G401 (cell line): ENCODE measurements at places on chromosomes 1 and 21. TPM values are rescaled to one million over a fixed set of nuclear protein-coding genes. Genes with fewer than 3 reads are reported as not detected.

ERRFI1 gene
- total RNA-seq: 165 and 229 TPM in 2 replicates

USP33 gene
- total RNA-seq: 52.2 and 67.4 TPM in 2 replicates

SV2A gene
- 26.9 and 36.8 TPM in 2 replicates for total RNA-seq

LINGO4 gene
- not detected in 2 replicates for total RNA-seq

CYB561D1 gene
- total RNA-seq: 0.31 and 3.1 TPM in 2 replicates

CLCNKA gene
- 0.31 and 1.1 TPM in 2 replicates for total RNA-seq

CFAP74 gene
- total RNA-seq: not detected in 2 replicates

IFNLR1 gene
- 0.62 and 1.5 TPM in 2 replicates for total RNA-seq

- no peak for DNase-seq
These were observed 3.4 kb upstream of the FAM131C start for GRCh38 chr1:16076865-16077238.

DNA sequence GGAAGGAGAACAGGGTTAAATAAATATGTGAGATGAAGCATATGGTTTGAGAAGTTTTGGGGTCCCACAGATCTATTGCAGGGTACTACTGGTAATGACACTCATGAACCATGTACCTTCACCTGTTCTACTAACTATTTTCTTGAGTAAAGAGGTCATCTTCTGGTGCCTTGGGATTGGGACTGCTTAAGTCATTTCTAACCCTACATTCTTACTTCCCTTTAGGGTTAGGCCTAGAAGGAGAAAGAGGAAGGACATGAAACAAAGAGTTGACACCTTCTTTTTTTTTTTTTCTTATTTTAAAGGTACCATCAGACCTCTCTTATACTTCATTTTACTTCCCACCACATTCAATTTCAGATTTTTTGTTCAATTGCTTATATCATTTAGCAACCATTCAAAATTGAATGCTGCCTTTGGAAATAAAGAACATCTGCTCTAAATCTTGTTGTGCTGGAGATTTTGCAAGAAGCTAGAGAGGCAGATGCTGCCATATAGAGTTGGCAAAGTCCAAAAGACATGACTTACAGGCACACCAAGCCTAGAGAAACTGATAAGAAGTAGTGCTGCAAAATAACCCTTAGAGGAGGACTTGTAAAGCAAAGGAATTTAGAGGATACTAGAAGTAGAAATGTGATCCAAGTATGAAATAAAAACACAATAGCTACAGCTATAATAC is 374.4 kb upstream of the ST6GALNAC5 start:
- no peak for DNase-seq

DNA sequence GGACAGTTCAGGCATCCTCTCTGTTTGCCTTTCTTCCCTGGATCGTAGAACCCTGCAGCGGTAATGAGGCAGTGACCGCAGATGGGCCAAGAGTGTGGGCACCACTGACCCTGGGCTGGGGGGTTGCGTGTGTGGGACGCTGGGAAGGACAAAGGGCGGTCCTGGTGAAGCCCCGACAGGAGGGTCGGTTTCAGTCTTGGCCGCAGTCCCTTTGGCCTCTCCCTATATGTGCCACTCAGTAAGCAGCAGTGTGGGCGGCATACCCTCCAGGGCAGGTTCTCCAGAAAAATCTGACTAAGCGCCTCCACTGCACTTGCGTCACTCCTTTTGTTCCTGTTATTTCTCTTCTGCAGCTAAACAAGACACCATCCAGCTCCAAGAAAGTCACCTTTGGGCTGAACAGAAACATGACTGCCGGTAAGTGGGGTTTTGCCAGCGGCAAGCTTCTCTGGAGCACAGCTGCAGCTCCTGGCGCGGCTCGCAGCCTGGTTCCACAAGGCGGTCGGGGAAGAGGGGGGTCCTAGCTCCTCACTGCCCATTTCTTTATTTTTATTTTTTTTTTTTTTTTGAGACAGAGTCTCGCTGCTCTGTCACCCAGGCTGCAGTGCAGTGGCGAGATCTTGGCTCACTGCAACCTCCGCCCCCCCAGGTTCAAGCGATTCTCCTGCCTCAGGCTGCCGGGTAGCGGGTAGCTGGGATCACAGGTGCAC is 27.7 kb upstream of the PDXK start:
- no peak for DNase-seq

DNA sequence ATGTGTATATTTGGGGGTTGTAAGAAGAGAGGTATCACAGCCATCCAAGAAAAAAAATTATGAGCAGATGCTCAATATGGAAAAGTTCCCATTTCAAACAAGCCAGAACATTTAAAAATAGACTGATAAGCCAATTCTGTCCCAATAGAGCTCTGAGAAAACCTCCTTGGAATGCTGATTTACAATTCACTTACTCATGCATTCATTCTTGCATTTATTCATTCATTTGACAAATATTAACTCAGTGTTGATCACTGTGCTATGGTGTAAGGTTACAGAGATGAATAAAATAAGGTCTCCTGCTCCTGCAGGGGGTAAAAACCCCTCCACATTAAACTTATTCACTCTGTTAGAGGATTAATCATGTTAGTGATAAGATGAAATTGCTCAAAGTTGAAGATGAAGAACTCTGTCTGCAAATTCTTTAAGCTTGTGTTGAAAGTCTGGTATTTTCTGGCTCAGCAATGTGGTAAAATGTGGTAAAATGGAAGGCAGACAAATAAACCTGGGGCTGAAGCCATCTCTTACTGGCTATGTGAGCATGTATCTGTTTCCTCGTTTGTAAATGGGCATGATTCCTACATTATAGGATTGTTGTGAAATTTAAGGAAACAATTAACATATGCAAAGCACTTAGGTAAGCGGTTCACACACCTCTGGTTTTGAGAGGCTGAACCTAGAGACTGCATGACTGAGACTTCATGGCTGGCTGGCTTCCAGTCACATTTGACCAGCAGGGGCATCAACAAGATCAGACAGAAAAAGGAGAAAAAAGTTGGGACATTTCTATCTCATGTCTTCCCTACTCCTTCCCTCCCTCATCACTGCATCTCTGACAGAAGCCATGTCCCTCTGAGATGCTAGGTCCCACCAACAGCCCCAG is 45.0 kb upstream of the DAB1 start:
- peak; percentile 62 for DNase-seq

DNA sequence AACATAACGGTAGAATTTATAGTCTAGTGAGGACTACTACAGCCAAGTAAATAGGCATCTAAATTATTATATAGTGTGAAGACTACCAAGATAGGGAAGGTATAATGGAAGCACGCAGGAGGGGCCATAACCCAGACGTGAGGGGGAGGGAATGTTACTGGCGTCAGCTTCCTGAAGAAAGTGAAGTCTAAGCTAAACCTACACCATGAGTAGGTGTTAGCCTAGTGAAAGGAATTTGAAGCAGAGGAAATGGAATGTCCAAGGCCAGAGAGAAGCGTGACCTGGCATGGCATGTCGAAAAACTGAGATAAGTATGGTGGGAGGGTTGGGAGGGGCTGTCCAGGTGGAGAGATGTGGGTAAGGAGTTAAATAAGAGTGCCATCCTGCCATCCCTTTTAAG is 140.5 kb downstream of the SLC44A5 start:
- no peak for DNase-seq

DNA sequence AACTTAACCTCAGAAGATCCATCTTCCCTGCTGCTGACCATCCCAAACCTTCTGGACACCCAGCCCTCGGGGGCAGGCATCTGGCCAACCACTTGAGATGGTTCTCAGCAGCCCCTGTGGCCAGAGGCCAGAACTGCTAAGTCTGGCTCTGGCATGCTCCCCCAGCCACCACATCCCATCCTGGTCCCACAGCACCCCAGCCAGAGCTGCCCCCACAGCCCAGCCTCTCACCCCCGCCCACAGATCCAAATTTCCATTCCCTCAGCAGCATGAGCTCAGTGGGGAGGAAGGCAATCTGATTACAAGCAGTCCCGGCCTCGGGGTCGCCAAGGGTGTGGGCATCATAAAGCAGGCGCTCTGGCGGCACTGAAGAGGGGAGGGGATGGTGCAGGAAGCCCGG is 45.6 kb downstream of the GLIS1 start:
- DNase-seq: no peak

DNA sequence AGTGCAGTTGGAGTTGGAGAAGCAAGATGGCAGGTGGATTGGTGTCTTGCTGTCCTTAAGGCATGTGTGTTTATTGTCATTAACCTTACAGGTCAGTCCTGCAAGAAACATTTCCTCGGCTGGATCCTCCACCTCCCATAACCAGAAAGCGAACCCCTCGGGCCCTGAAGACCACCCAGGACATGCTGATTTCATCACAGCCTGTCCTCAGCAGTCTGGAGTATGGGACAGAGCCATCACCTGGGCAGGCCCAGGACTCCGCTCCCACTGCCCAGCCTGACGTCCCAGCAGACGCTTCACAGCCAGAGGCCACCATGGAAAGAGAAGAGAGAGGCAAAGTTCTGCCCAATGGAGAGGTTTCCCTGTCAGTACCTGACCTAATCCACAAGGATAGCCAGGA is 1.6 kb downstream of the C1orf226 start:
- DNase-seq: no peak

DNA sequence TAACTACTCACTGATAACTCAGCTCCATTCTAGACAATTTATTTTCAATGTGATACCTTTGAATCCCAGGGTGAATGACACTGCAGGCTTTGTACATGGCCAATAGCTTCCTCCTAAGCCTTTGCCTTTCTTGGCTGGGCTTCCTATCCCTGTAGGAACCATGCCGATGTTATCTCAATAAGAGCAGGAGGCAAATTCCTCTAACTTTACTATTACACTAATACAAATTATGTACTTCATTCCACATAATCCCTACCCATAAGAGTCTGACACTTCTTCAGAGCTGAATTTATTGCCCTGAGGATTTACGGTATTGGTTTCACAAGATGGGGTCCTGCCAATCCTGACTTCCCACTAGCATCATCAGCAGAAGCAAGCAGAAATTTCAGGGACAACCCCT is 14.0 kb downstream of the TGFBR3 start:
- no peak for DNase-seq

DNA sequence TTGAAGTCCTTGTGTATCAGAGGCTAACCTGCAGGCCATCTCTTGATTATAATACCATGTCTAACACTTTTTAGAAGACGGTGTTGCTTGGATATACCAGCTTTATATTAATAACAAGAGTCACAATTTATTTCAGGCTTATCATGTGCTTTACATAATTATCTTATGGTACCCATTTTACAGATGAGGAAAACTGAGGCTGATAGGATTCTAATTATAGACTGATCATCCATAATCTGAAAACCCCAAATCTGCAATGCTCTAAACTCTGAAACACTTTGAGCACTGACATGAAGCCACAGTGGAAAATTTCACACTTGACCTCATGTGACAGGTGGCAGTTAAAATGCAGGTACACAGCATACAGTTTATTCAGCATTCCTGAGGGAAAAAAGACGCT is 7.2 kb upstream of the RPL11 start:
- no peak for DNase-seq

DNA sequence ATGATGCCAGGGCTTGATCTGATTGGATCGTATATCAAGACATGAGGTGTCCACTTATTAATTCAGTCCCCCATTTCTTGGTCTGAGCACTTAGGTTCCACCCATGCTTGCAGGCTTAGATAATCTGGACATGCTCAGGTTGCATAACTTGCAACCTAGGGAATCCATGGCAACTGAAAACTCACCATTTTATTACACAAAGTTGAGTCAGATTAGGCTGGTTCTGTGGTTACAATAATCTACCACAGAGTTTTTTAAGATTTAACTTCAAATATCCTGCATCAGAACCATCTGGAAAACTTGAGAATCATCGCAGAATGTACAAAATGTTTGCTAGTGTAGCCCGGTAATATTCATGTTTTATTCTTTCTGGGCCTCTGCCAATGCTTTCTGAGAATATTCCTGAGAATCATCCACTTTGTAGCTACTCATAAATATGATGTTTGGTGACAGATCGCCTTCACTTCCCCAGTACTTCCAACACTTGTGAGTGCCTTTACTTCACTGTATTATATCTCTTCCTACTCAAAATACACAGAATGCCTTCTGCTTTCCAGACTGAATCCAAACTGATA is 707.2 kb upstream of the ADAMTS5 start:
- no peak for DNase-seq

DNA sequence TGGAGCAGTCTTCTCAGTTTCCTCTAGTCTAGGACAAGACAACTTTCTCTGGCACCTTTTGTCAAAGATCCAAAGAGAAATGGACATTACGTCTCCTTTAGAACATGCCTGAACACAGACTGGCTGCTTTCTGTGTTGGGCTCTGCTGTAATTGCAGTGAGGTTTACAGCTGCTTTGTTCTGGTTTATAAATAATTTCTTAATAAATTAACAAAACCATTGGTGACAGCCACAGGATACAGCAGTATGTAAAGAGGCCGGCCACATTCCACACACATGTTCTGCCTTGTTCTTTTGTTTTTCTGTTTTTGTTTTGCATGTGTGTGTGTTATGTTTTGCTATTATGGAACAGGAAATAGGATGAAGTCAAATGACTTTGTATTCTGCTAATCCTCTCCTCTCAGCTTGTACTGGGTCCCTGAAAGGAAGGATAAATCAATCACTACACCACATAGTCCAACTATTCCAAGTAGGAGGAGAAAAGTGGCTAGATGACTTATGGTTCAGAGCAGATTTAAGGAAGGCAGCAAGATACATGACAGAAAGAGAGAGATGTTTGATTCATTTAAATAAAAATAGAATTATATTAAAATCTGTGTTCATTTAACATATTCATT is 161.5 kb upstream of the ESRRG start:
- DNase-seq: no peak

DNA sequence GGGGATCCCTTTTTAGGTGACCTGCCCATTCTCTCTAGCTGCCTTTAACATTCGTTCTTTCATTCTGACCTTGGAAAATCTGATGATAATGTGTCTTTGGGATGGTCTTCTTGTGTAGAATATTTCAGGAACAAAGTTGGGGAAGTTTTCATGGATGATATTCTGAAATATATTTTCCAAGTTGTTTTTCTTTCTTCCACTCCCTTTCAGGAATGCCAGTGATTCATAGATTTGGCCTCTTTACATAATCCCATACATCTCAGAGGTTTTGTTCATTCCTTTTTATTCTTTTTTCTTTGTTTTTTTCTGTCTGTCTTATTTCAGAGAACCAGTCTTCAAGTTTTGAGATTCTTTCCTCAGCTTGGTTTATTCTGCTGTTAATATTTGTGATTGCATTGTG is 13.9 kb upstream of the SCMH1 start:
- DNase-seq: no peak

DNA sequence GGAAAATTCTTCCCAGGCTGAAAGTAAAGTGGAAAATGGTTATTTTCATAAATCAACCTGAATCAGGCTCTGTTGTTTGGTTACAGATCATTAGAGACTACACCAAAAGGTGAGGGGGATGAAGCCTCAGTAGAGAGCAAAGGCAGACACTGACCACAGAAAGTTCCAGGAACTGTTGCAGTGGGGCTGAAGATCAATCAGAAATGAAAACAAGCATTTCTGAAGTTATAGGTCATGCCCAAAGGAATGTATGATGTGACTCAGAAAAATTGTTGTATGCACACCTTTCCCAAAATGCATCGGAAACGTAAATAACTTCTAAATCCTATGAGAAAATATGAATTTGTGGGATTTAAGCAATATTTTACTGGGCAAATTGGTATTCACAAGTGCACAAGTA is 63.3 kb downstream of the FYB2 start:
- no peak for DNase-seq

- DNase-seq: no peak
These were observed 127.8 kb upstream of the IGSF21 start for GRCh38 chr1:17979815-17980214.
